ENCODE measurements at places on chromosomes 7 and 10.

DNA sequence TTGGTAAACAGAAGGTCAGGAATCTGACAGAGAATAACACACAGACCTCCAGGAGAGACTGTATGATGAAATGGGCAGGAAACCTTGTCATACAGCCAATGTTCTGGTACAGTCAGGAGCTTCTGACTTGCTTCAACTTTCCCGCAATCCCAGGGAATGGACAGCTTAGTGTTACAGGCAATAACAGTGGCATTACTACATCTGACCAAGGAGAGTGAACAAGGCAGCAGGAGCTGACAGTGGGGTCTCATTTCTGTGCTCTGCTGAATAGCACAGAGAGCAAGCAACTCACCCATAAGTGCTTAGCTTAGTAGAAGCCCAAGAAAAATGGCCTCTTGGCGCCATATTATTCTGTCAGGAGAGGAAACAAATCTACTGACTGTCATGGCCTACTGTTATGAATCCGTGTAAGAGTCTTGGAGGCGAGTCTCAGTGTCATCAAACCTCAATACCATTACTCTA is 186.2 kb upstream of the MTPN start:
- DNase-seq, result no peak

GRCh38 chr10:118720685-118721538 is 33.9 kb downstream of the CACUL1 start:
- peak; percentile 35 for DNase-seq

DNA sequence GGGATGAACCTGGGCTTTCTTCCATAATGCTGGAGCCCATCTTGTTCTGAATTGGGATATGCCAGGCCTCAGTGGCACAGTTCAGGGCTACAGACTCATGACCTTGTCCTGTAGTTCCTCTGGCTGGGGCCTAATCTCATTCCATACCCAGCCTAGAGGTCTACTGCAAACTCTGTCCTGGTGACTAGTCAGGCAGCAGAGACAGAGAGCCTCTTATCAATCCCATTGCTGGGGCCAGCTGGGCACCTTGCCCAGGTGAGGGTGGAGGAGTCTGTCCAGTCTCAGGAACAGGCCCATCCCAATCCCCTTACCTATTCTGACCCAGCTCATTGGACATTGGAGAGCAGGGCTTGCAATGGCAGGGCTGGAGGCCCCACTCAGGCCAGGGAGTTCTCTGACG is 28.0 kb upstream of the COMTD1 start:
- DNase-seq, result no peak

- DNase-seq, result no peak
Observed at GRCh38 chr7:92276460-92276864, 30.7 kb downstream of the ANKIB1 start.

DNA sequence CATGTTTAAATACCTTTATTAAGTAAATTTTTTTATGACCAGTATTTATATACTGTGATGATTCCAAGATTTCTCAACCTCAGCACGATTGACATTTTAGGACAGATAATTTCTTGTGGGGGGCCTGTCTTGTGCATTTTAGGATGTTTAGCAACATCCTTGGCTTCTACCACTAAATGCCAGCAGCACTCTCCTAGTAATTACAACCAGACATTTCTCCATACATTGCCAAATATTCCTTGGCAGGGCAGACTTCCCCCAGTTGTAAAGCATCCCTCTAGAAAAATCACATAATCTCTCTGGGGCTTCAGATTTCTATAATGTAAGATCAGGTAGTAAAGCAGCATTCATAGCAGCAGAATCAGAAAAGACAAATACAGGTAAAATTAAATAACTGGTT is 7.8 kb upstream of the LIPM start:
- no peak for DNase-seq

DNA sequence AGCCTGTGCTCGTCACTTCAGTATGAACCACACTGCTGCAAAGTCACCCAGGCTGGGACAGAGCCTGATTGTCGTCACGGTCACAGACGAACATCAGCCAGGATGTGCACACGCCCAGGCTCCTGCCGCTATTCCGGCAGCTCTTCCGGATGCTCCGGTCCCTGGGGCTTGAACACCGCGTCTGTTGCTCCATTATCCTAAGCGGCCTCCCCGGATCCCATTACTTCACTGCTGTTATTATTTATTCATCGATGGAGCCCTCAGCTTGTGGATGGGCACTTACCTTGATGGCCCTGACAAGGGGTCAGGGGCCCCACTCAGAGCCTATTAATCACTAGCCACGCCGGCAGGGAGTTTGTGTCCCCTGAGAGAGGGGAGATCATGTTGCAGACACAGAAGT is 120.8 kb upstream of the PCBD1 start:
- DNase-seq, result no peak

DNA sequence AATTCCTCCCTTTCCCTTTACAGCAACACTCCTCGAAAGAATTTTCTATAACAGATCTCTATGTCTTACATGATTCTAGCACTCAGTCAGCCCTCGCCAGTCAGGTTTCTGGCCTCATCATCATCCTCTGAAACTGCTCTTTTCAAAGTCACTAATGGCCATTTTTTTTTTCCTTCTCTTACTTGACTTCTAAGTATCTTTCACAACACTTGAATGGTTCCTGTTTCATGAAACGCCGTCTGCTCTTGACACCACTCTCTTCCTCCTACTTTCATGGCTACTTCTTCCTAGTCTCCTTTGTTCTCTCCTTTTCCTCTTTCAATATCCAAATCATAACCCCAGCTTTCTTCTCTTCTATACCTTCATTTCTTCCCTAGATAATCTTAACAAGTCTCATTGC is 100.5 kb upstream of the NRP1 start:
- DNase-seq, result no peak

DNA sequence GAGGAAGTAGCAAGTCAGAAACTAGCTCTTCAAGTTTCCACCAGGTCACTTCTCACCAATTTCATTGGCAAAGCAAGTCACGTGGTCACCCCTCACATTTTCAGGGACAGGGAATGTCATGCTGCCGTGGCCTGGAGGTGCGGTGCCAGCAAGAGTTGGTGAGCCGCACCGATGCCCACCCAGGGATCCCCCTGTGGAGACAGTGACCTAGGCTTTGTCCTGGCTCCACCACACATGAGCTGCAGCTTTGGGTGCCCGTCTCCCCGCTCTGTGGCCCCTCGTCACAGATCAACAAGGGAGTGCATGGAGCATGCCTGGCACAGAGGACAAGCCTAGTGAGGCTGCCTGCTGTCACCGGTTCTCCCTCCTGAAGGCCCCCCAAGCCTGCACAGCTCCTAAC is 226.7 kb upstream of the PPP2R2D start:
- no peak for DNase-seq

DNA sequence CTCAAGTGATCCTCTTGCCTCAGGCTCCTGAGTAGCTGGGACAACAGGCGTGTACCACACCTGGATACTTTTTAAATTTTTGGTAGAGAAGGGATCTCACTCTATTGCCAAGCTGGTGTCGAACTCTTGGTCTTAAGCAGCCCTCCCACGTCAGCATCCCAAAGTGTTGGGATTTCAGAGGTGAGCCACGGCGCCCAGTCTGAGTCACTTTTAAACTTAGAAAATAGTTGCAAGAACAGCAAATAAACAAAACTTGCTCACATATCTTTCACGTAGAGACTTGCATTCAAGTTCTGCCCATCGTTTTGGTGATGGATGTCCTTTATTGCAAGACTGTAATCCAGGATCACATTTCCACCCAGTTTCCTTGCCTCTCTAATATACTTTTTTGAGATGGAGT is 16.6 kb downstream of the GTF2I start:
- DNase-seq, result no peak

GRCh38 chr7:15042285-15043065 is 139.9 kb upstream of the DGKB start:
- DNase-seq, result no peak

DNA sequence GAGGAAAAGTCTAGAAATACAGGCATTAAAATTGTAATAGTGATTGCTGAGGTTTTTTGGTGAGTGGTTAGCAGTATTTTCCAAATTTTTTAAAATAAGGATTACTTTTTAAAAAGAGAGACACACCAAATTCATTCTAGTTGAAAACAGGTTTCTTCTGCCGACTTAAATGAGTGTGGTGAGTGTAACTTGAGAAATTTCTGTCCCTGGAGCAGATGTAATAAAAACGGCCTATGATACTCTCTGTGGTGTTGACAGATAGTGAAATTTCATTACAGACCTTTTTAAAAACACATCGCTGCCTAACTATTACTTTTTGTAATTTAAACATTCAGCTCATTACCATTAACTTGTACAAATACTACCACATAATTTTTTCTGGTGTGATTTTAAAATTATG is 90.1 kb downstream of the CYP51A1 start:
- DNase-seq, result no peak

DNA sequence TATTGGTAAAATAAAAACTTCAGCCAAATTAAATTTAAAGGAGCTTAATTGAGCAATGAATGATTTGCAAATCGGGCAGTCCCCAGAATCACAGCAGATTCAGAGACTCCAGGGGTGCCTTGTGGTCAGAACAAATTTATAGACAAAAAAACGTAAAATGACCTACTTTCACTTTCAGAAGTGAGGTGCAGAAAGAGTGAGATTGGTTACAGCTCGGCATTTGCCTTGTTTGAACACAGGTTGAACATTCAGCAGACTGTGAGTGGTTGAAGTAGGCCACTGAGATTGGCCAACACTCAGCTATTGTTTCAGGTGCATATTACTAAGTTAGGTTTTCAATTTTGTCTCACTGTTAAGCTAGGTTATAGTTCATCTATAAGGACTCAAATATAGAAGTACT is 153.4 kb downstream of the BICC1 start:
- no peak for DNase-seq

GRCh38 chr7:91288208-91288824 is 24.1 kb downstream of the FZD1 start:
- DNase-seq, result no peak

Measured in NCI-H510A treated with DMSO at 0.1 percent for 48 hours (cell line).